ENCODE measurements at places on chromosomes 3 and 15.

GRCh38 chr3:8663177-8664061 lies 18.8 kb upstream of the SSUH2 start:
- DNase-seq, result peak; percentile 29

- no peak for DNase-seq
Observed at GRCh38 chr3:30476368-30477084, 129.9 kb upstream of the TGFBR2 start.

- DNase-seq, result no peak
Observed at GRCh38 chr3:24843955-24844354, 349.3 kb upstream of the THRB start.

DNA sequence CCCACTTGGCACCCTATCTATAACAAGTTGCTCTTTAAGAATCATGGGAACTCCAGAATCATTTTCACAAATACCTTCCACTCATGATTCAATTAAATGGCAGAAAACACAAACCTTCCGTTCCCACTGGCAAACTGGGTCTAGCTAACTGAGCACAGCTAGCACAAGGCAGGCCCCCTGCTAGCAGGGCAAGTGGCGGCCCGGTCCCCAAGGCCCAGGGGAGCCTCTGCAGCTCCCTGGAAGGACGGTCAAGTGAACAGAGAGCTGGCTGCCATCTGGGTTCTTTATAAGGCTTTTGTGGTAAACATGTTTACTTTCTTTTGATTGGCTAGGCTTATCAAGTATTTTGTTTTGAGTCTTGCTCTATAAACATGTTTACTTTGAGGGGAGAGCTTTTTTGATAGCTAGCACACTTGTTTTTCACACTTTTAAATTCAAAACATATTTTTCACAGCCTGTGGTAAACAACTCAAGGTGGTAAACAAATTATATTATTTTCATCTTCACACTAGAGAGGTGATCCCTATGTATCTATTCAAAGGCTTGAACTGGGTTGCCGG lies 81.4 kb downstream of the FOXP1 start:
- DNase-seq, result no peak

GRCh38 chr3:149020839-149021252 lies 29.5 kb downstream of the GYG1 start:
- no peak for DNase-seq

GRCh38 chr3:143067201-143067600 lies 52.4 kb upstream of the CHST2 start:
- no peak for DNase-seq

DNA sequence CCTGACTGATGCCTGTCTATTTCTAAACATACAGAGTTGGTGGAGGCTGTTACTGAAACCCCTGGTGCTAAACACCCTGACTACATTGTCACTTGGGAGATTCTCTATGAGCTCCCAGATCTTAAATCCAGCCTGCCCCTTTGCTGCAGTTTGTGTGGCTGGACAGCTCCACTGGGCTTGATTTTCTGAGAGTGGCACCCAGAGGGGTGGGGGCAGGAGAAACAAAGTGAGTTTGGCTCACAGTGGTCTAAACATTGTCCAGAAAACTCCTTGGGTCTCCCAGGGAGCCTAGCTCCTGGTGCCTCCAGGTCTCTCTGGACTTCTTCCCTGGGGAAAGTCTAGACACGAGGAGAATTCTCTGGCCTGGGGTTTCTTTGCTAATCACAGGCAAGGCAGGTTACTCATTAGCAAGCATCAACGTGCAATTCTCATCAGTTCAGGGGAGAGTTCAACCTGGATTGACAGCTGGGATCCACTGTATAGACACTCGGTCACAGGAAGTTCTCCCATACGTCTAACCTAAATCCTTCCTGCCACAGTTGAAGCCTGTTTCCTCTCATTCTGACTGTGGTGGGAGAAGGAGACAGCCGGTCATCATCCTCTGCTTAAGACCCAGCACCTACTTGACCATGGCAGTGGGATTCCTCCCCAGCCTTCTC lies 7.1 kb upstream of the DLL4 start:
- no peak for DNase-seq

- no peak for DNase-seq
Observed at GRCh38 chr3:179363332-179363731, 15.8 kb downstream of the MFN1 start.

- DNase-seq, result no peak
Observed at GRCh38 chr15:35440265-35440664, 105.7 kb downstream of the DPH6 start.

- no peak for DNase-seq
Observed at GRCh38 chr3:50533316-50533715, 29.9 kb upstream of the CACNA2D2 start.

DNA sequence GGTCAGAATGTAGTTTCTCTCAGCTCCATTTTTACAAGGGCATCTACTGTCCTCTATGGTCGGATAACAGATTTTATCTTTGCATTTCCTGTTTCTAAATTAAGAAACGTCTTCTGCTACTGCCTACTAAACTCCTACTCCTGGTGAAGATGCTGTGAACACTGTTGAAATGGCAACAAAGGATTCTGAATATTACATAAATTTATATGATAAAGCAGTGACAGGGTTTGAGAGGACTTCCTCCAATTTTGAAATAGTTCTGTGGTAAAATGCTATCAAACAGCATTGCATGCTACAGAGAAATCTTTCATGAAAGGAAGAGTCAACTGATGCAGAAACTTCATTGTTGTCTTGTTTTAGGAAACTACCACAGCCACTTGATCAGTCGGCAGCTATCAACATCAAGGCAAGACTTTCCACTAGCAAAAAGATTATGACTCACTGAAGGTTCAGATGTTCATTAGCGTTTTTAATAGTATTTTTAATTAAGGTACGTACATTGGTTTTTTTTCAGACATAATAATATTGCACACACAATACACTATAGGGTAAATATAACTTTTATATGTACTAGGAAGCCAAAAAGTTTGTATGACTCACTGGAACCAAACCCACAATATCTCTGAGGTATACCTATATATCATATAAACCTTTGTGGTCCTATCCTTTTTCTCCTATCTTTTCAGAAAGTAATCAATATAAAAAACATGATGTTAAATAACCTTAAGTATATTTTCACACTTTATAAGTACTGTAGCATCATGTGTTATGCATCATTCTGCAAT lies 156.1 kb downstream of the STAG1 start:
- no peak for DNase-seq

DNA sequence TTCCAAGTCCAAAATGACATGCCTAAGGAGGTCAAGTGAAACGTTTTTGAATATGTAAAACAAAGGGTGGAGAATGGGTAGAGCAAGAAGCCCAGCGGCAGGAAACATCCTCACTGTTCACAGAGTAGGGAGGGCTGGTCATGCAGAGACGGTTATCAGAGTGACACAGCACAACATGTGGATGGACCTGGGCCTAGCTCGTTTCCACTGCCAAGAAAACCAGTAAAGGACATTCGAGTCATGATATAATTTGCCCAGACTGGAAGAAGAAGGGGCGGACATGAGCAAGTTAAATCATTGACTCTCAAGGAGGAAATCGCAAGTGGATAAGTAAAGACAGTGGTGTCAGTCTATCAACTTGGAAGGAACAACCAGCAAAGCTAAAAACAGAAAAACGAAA lies 89.3 kb downstream of the LRIG1 start:
- DNase-seq, result no peak

DNA sequence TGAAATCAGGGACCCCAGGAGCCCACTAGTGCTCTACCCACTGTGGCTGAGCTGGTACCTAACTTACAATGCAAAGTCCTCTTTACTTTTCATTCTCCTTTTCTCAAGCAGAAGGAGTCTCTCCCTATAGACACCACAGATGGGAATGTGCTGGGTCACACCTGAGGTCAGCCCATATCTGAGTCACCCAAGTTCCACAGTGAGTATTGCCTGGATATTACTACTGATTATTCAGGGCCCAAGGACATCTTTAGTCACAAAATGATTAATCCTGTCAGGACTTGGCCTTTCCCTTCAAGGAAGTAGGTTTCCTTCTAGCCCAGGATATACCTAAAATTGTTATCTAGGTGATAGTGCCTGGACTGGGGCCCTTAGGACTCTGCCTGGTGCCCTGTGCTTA lies 1305.2 kb downstream of the SI start:
- no peak for DNase-seq

- no peak for DNase-seq
Observed at GRCh38 chr3:128549283-128550112, 56.5 kb upstream of the GATA2 start.

- no peak for DNase-seq
Observed at GRCh38 chr3:43866529-43867353, 176.0 kb downstream of the ABHD5 start.

DNA sequence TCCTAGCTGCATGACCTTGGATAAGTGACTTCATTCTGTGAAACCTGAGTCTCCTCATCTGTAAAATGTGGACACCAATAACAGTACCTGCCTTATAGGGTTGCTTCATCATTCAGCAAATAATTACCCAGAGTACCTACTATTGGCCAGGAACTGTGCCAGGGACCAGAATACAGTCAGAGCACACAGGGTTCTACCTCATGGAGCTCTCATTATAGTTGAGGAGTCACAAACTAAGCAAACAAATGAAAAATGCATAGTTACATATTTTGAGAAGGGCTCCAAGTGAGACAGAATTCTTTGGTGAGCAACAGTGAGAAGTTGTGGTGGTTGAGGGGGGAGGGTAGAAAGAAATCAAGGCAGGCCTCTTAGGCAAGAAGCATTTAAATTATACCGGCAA lies 308.6 kb upstream of the WNT5A start:
- no peak for DNase-seq

DNA sequence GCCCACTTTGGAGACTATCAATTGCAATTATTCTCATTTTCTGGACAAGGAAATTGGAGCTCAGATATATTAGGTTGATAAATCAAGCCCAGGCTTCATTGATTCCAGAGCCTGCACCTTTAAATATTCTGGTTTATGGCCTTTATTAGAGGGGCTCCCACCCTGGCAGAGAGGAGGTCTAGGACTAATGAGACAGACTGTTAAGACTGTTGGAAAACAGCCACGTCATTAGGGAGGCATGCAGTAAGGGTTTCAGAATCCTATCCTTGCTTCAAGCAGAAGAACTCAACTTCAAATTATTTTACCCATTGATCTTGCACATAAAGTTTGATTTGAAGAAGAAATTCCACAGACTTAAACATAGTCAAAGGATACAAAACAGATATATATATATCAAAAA lies 33.8 kb upstream of the KCNH8 start:
- DNase-seq, result no peak

DNA sequence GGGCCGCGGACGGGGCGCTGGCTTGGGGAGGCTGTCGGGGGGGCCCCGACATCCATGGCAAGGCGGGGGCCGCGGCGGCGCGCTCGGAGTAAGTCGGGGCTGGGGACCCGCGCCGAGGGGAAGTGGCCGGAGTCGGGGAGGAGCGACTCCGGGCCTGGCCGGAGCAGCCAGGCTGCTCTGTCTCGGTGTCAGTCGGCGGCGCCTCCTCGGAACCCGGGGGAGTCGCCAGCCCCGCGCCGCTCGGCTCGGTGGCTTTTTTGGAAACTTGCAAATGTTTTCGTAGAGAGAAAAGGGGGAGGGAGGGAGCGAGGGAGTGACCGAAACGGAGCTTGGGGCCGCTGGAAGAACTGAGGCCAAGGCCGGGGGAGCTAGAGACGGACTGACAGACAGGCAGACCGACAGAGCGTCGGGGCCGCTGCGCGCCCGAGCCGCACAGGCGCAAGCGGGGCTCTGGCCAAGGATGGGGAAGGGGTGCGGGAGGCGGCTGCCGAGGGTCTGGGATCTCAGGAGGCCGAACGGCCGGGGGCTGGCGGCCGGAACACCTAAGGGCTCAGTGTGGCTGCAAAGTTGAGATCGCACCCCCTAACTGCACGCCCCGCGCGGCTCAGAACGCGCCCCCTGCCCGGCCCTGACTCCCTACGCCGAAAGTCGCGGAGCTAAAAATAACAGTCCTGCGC lies 5.0 kb downstream of the PTH1R start:
- DNase-seq, result no peak

- DNase-seq, result no peak
Observed at GRCh38 chr15:100653608-100654007, 51.2 kb downstream of the ASB7 start.

GRCh38 chr15:77753939-77754338 lies 121.2 kb upstream of the LINGO1 start:
- no peak for DNase-seq

DNA sequence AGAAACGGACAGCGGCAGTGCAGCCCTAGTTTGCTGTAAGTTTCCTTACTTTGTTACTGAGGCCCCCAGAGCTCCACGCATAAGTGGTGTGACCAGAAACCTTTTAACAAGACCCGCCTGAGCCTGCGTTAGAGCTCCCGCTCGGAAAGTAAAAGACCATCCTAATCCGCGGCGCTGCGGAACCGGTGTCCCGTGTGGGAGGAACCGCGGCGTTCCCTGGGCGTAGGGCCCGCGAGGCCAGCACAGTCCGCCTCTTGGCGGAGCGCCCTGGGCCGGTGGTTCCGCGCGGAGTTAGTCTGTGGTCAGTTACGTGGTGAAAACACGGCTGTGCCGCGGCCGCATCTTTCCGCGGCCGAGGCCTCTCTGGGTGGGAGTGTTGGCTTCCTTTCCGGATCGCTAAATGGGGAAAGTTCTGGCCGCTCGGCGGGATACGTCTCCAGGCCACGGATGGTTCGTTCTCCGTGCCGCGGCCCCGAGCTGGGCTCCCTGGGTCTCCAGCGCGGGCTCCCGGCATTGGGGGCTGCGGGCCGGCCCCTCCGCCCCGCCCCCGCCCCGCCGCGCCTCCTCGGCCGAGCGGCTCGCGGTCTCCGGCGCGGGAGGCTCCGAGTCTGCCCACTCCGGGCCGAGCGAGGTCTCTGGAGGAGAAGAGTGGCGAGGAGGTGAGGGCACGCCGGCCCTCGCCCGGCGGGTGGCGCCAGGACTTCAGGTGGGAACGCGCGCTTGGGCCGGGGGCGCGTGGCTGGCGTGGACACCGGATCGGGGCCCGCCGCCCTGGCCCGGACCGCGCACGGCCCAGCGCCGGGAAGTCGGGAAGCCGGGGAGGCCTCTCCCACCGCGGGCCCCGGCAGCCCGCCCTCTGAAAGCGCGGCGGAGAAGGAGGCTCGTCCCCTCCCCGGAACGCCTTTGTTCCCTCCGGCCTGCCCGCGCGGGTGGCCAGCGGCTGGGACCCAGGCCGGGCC lies 754 bp downstream of the B3GNT5 start:
- DNase-seq, result peak; percentile 27

DNA sequence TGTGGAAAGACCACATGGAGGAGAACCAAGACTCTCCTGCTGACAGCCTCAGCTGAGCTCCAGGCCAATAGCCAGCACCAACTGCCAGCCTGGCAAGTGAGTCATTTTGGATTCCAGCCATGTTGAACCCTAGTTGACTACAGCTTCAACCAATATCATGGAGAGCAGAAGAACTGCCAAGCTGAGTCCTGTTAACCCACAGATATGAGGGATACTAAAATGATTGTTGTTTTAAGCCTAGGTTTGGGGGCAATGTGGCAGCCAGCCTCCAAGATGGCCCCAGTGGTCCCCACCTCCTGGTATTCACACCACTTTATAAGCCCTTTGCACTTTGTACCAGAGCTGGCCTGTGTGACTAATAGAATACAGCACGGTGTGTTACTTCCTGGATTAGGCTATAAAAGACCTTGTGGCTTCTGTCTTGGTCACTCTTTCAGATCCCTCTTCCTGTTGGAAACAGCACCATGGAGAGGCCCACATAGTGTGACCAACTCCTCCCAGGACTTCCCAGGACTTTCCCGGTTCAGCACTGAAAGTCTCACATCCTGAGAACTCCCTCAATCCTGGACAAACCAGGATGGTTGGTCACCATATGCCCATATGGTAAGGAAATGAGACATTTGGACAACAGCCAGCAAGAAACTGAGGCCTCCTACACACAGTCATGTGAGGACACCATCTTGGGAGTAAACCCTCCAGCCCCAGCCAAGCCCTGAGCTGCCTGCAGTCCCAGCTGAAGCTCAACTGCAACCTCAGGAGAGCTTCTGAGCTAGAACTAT lies 32.4 kb upstream of the CDV3 start:
- peak; percentile 26 for DNase-seq

- DNase-seq, result peak; percentile 46
Observed at GRCh38 chr15:94229591-94230369, 1.6 kb upstream of the MCTP2 start.

Measured in GM19239 (cell line).